T-helper 2 cell (primary cell): ENCODE measurements at places on chromosomes 5 and 9.

- no peak for DNase-seq
Measured at GRCh38 chr9:21432672-21433425, 7.4 kb upstream of the IFNA1 start.

- DNase-seq: no peak
Measured at GRCh38 chr9:130962418-130963316, 23.6 kb upstream of the FIBCD1 start.

GRCh38 chr5:96207420-96207819 lies 225.6 kb downstream of the PCSK1 start:
- peak; percentile 12 for DNase-seq

DNA sequence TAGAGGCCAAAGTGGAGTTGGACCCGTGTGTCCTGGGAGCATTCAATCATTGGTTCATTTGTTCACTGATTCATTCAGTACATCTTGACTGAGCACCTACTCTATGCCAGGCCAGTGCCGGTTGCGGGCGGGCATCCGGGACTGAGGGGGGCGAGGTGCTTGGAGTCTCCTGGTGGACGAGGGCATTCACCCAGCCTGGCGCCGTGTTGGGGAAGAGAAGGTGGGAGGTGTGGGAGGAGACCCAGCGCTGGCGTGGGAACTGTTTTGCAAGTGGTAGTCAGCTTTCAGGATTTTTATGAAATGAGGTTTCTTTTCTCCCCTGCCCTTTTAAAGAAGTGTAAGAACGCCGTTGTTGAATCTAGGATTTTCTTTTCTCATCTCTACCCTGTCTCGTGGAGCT lies 37.2 kb downstream of the NCS1 start:
- no peak for DNase-seq

- no peak for DNase-seq
Measured at GRCh38 chr5:132391870-132392269, 22.4 kb downstream of the SLC22A5 start.

GRCh38 chr5:78778538-78778937 lies 130.0 kb upstream of the LHFPL2 start:
- no peak for DNase-seq

- DNase-seq: no peak
Measured at GRCh38 chr5:159893040-159893695, 23.1 kb upstream of the ADRA1B start.

DNA sequence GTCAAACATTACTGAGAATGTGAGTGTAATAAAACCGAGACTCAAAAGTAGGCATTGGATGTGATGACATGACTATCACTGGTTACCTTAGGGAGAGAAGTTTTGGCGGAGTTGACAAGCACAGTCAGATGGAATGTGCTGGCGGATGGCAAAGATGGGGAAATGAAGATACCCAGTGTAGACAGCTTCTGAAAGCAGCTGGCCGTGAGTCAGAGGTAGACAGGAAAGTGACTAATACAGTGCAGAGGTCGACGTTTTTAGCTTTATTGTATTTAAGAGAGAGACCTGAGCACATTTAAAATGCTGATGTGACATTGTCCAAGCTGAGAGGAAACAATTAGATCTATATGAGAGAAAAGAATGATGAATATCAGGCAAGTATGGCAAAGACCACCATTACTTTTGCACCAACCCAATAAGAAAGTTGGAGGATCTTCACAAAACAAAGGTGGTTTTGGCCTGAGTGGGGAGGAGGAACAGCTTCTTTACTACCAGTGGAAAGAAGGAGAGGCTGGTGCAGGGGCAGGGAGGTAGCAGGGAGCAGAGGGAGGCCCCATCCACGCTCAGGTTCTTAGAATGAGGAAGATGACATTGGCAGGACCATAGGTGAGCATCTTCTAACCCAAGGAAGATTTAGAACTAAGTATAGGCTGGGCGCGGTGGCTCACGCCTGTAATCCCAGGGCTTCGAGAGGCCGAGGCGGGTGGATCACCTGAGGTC lies 36.7 kb upstream of the KCNIP1 start:
- DNase-seq: peak; percentile 57

GRCh38 chr9:133919253-133920115 lies 72.6 kb downstream of the VAV2 start:
- DNase-seq: no peak

- DNase-seq: no peak
Measured at GRCh38 chr9:137277329-137278041, at the start of gene TOR4A. TOR4A (plus strand) TSS chr9:137277726; CDS start chr9:137278690, 964 bp downstream.

DNA sequence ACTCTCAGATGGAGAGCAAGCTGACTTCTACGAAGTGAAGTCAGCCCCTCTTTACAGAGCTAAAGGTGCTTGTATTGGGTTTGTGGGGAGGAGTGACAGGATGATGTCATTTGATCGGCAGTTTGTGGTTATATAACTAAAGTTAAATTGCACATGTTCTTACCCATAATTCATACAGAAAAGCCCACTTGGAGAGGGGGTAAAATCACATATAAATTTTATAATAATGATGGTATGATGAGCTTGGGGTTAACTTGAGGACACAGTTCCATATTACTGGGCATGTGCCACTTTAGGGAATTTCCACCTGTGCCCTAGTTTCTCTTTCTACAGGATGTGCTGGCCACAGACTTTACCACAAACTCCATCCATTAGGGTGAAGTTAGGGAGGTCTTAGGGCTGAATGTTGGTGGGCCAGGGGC lies 1178.6 kb upstream of the CDH9 start:
- DNase-seq: no peak

DNA sequence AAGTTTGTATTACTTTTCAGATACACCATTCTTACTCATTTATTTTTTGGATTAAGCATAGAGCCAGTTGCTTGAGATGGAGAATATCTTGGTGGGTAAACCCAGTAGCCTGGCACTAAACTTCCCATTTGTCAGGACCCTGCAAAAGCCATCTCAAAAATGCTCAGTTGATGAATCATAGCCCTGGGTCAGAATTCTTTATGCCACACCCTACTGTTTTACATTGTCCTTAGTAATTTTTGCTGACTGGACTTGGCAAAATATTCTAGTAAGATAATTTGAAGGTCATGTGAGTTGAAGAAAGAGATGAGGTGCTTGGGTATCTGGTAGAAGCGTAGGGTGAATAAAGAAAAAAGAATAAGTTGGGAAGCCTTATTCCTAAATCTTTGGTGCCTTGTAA lies 50.7 kb downstream of the C7 start:
- DNase-seq: no peak

- DNase-seq: no peak
Measured at GRCh38 chr9:4422495-4422894, 67.8 kb upstream of the SLC1A1 start.

DNA sequence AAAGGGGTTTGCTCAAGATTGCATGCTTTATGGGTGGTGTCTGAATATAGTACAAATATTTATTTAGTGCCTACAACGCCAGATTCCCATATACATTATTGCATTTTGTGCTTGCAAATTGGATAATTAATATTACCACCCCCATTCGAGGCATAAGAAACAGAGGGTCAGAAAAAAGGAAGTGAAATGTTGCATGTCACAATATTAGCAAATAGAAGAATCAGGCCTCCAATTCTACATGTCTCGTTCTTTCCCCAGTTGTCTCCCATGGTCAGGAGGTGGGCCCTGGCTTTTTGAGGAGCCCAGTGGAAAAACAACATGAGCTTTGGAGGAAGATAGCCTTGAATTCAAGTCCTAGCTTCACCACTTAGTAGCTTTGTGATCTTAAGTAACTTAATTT lies 98.1 kb upstream of the CCDC112 start:
- no peak for DNase-seq

DNA sequence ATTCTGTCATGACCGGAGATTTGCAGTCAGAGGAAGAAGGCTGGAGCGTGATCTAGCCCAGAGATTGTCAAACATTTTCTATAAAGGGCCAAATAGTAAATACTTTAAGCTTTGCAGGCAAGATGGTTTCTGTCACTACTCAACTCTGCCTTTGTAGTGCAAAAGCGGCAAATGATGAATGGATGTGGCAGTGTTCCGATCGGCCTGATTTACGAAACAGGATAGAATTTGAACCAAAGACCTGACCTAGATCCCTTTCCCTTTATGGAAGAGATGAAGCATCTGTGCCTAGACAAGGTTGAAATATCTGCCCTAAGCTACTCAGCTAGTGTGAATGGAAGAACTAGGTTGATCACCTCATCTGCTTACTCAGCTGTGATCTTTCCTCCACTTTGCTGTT lies 209.5 kb downstream of the YTHDC2 start:
- no peak for DNase-seq

DNA sequence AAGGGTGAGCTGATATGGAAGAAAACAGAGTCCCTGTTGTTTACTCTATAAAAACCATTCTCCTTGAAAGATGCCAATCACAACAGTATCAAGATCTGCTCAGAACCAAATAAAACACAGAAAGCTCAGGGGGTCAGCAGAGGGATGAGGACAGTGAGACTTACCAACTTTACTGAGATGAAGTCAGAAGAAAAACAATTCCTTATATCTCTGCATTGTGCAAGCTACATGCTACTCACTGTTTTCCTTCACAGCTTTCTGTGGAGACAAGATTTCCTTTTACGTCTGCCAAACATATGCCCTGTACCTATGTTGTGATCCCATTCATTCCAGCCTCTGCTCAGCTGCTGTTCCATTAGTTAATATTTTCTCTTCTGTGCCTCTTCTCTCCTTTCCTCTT lies 185.6 kb downstream of the TSSK1B start:
- no peak for DNase-seq

- no peak for DNase-seq
Measured at GRCh38 chr5:1564824-1565736, 41.3 kb upstream of the LPCAT1 start.

- no peak for DNase-seq
Measured at GRCh38 chr9:97857606-97858392, 4.8 kb downstream of the FOXE1 start.

DNA sequence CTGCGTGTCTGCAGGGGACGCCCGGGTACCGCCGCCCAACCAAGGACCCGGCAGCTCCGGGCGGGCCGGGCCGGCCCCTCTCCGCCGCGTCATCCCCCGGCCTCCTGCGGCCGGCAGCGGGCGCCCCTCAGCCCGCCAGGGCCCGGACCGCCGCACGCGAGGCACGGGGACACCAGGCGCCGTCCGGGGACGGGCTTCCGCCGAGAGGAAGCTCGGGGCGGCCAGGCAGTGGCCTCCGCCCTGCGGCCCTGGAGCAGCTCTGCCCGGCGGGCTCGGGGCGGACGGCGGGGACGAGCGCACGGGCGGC lies 373 bp downstream of the FBXW5 start:
- no peak for DNase-seq

GRCh38 chr9:135309763-135310125 lies 169.8 kb upstream of the PPP1R26 start:
- DNase-seq: no peak

- DNase-seq: no peak
Measured at GRCh38 chr5:111742177-111742994, 14.6 kb downstream of the NREP start.

DNA sequence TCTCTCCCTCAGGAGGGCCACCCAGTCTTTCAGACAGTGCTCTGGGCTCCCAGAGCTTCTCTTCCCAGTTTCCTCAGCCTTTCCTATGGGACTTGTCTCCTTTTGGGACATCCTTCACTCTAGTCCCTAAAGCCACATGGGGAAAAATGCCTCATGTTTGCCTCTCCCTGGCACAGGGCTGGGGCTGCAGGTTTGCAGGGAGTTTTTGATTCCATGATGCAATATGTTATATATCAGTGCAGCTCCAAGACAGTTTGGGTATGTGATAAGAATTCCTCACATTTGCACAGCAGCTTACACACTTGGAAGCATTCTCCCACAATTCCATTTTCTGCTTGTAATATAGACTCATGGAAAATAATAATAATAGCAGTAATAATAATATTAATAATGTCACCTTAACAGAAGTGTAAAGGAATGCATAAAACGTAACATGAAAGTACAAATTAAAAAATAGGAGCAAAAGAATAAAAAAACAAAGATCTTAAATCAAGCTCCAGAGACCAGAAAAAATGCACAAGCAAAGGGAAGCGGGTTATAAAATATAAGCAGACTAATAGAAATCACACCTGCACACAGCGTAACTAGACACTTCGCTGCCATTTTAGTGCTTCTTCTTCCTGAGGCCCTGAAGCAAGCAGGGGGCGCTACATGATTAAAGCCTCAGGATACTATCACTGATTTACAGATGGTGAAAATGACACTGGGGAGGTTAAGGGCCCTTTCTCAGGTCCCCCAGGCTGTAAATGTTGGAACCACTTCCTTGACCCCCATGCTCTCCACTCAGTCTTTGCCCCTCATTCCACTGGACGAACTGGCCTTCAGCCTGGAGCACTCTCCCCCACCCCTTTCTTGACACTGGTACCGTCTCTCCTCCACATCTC lies 70.0 kb upstream of the IL17B start:
- no peak for DNase-seq

DNA sequence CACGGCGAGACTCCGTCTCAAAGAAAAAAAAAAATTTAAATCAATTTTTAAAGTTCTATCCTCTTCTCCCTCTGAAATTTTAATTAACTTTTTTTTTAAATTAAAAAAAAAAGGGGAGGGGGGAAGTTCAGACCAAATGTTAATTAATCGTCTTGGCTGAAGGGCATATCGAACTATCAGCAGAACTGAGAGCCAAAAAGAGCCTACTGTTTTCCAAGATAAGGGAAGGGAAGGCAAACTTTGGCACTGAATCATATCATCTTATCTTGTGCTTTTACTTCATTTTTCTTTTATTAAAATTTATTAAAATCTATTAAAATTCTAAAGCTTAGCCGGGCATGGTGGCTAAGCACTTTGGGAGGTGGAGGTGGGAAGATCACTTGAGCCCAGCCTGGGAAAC lies 45.9 kb upstream of the MTMR12 start:
- no peak for DNase-seq

DNA sequence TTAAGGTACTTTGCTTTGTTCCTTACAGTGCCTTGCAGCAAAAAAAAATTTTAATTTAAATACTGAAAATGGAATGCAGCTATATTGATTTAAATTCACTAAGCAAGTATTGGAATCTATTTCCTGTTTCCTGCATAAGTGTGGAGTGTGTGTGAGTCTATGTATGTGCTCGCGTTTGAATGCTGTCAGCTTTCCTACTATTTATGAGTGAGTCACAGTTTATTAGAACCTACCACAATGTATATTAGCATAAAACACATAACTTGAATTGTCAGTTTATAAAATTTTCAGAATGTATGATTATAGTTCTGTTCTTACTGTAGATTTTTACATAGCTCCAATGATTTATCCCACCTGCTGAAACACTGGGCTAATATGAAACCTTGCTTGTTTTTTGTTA lies 302.1 kb downstream of the NR2F1-AS1 start:
- DNase-seq: no peak
